Motor neuron (in vitro differentiated cells): ENCODE measurements at places on chromosomes 7 and 10. TPM values are rescaled to one million over a fixed set of nuclear protein-coding genes. Genes with fewer than 3 reads are reported as not detected.

SEMA3C gene
- 83.2 and 91.8 TPM in 2 replicates for total RNA-seq

PRR15 gene
- 0.69 and 0.71 TPM in 2 replicates for total RNA-seq

SLC13A4 gene
- total RNA-seq, result 2.3 and 3.3 TPM in 2 replicates

GPER1 gene
- total RNA-seq, result 1.9 and 3.6 TPM in 2 replicates

CTAGE6 gene
- 0.20 and 0.22 TPM in 2 replicates for total RNA-seq

CDHR3 gene
- 3.5 and 11.7 TPM in 2 replicates for total RNA-seq

CALCR gene
- total RNA-seq, result 0.05 TPM in 1 of 2 replicates, not detected in the other

HTR7 gene
- 3.5 and 4.4 TPM in 2 replicates for total RNA-seq

MSMB gene
- not detected in 2 replicates for total RNA-seq

CHST3 gene
- 15.1 and 15.9 TPM in 2 replicates for total RNA-seq

SLC13A1 gene
- 0.09 and 0.13 TPM in 2 replicates for total RNA-seq

MICU1 gene
- total RNA-seq, result 26.5 and 26.8 TPM in 2 replicates

CFAP58 gene
- 1.4 and 1.8 TPM in 2 replicates for total RNA-seq

NAT16 gene
- 1.0 and 1.1 TPM in 2 replicates for total RNA-seq
